Activated T-helper 1 cell treated with anti-CD3 and anti-CD28 coated beads, Interleukin-2, amount 50 U/mL, for 16 hours (primary cell): ENCODE measurements at places on chromosomes 3 and 15.

- no peak for DNase-seq
These were observed 5.8 kb downstream of the ISLR start for GRCh38 chr15:74179101-74179841.

DNA sequence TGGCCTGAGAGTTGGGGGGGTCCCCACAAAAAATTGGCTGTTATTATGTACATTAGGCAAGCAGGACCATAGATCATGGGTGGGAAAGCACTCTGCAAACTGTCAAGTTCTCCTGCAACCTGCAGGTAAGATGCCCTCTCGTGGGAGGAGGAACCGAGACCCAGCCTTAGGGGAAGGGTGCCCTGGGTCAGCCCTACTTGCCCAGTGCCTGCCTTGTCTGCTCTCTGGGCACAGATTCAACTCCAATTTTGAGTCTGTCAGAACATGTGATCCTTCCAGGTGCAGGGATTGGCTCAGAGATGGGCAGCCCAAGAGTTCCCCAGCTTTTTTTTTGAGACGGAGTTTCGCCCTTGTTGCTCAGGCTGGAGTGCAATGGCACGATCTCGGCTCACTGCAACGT lies 99.2 kb downstream of the PLXNA1 start:
- no peak for DNase-seq

DNA sequence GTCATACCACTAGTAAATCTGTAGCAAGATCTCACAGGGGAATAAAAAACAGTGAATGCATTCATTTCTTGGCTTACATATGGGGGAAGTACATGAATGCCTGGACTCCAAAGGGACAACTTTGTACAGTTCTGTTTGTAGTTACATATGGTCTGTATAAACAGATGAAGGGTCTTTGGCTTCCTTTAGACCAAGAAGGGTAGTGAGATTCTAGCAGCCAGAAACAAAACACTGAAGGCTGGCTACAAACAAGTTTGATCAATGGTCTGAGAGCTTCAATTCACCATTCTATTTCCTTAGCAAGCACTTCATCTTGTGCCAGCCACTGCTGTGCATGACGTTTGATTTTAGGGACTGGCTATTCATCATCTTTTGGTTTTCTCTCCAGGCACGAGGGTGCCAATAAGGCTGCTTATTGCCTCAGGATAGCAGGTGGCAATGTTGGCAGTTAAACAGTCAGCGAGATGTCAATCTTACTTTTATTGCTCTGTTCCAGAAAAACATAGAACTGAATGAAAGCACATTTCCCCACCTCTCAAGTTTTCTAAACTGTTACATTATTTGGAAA lies 313.7 kb upstream of the COL8A1 start:
- DNase-seq, result no peak

DNA sequence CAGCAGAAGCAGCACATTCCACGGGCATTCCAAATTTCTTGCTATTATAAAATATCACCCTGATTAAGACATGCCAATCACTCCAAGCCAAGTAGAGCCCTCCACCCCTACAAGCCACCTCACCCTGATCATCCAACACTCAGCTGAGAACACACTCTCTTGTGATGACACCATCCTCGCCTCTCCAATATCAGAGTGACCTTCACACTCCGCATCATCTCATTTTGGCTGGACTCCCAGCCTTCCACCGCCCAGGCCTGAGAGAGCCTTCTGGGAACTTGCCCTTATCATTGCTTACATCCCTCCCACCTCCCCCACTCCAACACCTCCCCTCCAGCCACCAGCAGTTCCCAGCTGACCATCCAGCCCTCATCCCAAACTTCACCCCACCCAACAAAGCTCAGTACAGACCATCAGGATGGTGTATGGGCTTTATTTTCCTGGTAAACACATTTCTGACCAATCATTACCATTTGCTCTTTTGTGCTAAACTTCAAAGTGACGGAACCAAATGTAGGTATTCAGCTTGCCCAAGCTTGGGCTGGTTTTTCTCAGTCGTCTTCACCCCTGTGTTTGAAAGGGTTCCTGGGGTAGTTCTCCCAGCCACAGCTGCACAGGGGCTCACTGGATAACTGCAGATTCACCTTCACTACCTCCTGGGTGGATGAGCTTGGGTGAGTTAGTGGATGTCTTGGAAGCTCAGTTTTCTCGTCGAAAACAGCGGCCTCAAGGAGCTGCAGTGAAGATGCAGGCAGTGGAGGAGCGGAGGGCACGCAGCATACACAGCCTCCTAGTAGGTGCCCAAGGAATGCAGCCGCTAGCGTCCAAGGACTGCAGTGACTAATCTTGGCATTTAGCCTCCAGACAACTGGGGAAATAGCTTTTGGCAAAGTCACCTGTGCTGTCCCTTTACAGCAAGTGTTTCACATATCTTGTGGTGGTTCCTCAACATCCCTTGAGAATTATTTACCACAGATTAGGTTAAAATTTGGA lies 115.1 kb downstream of the LIPC start:
- no peak for DNase-seq

DNA sequence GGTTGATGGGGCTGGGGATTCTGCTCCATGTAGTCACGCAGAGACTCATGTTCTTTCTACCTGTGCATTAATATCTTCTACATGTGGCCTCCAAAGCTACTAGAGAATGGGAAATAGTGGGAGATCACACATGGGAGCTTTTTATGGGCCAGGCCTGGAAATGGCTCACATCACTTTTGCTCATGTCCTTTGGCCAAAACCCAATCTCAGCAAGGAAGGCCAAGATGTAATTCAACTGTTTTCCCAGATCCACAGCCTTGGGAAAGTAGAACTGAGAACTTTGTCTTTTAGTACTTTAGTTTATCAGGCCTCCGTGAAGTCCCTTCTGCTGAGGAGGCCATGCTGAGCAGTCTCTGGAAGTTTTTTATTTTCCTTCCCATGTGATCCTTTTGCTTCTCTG lies 73.2 kb upstream of the SLC4A7 start:
- DNase-seq, result no peak

- no peak for DNase-seq
These were observed 22.1 kb downstream of the SATB1 start for GRCh38 chr3:18403061-18403460.

DNA sequence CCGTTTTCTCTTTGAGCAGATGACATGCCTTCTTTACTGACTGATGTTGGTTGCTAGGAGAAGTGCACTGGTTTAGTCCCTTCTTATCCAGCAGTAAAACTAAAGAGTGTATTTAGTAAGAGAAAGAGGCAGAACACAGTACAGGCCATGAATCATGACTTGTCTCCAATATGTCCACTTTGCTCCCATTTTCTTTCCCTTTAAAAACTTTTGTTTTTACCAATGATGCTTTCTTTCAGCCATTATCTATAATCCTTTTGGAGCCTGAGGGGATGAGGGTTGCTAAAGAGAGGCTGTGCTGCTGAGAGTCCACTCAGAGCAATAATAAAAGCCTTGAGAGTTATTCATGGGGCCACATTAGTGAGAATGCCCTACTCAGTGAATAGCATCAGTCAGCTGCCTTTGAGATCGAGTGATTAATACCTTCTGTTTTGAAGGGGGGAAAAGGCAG lies 12.2 kb downstream of the ROBO2 start:
- DNase-seq, result no peak
